ENCODE measurements at places on chromosomes 16 and 17.

- no peak for DNase-seq
These were observed 1.4 kb downstream of the TEN1 start for GRCh38 chr17:75980188-75981018.

DNA sequence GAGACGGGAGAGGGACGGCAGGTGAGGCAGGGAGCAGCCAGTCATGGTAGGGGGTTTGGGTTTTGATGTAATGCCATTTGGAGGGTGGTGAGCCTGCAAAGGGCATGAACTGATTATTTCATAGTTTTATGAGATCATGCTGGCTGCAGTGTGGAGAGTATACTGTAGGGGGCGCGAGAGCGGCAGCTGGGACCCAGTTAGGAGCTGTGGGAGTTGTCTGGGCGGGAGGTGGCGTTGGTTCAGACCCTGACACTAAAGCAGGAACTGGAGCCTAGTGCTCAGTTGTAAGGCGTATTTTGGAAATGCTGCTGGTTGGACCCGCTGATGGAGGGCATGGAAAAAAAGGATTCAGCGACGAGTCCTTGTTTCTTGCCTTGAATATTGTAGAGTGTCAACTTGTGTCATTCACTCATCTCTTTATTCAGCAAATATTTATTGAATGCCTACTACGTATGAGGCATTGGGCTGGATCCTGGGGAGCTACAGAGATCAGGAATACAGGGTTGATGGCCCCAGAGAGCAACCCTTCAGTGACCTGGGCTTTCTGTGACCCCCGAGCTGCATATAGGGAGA, 23.7 kb upstream of the KDM8 start:
- peak; percentile 95 for DNase-seq

GRCh38 chr16:79263425-79263824, 337.1 kb downstream of the MAF start:
- DNase-seq: no peak

- DNase-seq: no peak
These were observed 22.0 kb downstream of the GOSR2 start for GRCh38 chr17:46944931-46945330.

DNA sequence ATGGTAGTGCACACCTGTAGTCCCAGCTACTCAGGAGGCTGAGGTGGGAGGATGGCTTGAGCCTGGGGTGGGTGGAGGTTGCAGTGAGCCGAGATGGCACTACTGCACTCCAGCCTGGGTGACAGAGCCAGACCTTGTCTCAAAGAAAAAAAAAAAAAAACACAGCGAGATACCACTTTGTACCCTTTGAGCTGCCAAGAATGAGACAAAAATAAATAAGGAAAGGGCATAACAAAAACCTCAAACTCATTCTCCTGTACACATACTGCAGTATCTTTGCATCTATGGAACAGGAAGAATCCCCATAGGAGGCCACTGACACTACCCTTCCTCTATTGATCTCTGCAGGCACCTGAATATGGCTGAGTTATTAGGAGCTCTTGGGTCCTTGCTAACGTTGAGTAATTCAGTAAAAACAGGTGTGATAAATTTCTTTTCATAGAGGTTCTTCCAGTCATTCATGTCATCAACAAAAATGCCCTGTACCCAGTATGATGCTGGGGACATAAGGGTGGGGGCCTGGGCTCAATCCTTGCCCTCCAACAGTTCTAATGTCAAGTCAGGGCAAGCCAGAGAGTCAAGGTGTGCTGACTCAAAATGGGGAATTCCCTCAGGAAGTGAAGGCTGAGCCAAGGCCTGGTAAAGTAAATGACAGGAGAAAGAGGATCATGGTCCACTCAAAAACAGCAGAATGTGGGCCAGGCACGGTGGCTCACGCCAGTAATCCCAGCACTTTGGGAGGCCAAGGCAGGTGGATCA, 26.9 kb downstream of the RANBP10 start:
- no peak for DNase-seq

DNA sequence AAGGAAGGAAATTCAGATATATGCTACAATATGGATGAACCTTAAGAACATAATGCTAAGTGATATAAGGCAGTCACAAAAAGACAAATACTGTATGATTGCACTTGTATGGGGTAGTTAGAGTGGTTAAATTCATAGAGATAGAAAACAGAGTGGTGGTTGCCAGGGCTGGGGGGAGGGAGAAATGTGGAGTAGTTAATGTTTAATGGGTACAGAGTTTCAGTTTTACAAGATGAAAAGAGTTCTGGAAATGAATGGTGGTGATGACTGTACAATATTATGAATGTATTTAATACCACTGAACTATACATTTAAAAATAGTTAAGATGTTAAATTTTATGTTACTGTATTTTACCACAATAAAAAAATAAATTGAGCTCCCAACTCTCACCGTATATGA, 157.9 kb downstream of the TOX3 start:
- no peak for DNase-seq

DNA sequence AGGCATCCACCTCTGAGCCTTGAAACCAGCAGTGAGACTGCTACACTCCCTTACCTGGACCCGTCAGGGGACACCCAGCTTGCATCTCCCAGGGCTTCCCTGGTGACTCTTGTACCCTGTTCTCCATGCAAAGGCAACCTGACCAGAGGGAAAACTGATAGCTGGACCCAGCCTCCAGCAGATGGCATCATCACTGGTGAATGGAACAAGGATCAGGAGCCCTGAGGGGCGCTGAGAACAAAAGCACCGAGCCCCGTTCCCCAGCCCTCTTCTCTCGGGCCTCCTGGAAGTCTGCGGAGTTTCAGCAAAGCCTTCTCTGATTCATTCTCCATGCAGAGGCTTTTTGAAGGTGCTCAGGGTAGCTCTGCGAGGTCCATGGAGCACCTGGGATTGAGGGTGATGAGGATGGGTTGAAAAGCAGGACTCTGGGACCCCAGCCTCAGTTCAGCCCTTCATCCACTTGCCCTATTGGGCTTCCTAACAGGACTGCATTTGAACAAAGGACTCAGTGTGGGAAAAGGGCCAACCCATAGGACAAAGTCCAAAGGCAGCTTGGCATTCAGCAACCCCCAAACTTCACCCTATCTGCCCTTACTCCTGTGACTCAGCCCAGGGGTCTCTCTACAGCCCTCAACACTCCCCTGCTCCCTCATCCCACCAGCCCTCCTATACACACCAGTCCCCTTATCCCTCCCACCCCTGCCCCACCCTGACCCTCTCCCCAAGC, 45.0 kb upstream of the LHX1 start:
- DNase-seq: no peak

DNA sequence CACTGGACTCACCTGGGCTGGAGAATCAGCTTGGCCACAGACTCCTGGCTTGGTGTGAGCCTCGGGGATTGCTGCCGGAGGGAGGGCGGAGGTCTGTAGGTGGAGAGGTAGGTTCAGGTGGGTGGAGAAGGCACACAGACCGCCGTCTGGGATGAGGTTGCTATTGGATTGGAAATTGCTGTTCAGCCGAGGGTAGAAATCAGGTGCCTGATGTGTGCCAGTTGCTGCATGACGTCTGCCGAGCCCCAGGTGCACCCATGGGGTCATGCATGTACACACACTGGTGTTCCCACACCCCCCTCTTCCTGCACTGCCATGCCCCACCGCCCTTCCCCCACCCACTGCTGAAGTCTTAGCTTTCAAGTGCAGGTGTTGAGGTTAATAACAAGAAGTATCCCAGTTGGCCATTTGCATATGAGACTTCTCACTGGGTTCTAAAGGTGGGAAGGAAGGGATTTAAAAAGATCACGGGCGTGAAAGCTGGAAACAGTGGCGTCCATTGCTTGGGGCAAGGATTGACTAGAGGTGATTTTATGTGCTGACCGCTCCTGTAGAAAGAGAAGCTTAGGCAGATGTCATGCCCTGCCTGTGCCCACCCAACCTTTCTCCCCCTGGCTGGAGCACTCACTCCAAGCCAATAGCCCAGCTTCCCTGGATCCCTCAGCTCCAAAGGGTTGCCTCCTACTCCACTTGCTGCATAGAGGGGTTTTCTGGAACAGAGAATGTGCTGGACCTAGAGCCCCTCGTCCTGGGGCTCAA, 193.6 kb downstream of the CCDC182 start:
- no peak for DNase-seq

DNA sequence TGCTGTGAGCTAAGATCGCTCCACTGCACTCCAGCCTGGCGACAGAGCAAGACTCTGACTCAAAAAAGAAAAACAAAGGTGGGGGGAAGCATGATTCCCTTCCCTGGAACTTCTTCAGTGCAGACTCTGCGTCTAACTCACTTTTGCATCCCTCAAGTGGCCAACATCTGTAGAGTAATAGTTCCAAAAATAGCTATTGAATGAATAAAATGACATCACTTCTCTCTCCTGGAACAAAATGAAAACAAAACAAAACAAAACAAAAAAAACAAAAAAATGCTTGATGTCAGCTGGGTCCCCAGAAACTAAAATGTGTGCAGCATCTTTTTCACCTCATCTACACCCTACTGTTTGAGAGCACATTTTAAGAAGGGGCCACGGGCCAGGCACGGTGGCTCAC, 197.7 kb upstream of the NOG start:
- no peak for DNase-seq

- DNase-seq: no peak
These were observed 837 bp upstream of the PER1 start for GRCh38 chr17:8153031-8153451.

DNA sequence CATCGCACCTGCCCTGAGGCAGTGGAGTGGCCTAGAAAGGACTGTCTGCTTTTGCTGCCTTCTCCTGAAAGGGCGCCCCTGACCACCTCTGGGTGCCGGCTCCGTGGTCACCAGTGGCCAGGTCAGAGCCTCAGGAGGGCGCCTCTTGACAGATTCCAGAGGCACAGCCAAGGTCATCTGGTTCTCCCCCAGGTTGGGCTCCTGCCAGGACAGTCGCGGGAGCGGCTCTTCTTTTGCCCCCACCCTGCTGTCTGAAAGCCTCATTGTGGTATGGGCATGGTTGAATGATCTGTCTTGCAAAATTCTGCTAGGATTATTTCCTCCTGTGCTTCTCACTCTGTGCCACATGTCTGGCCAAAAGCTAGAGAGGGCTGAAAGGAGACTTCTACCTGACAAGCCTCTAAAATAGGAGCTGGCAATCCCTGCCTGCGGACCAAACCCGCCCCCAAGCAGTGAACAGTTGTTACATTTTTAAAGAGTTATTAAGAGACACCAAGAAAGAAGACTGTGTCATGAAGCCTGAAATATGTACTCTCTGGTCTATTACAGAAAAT, 82.8 kb downstream of the SNX29 start:
- DNase-seq: no peak

GRCh38 chr17:73693071-73693470, 48.8 kb upstream of the SDK2 start:
- DNase-seq: no peak

- no peak for DNase-seq
These were observed 52.3 kb upstream of the ARL6IP1 start for GRCh38 chr16:18853694-18854093.

DNA sequence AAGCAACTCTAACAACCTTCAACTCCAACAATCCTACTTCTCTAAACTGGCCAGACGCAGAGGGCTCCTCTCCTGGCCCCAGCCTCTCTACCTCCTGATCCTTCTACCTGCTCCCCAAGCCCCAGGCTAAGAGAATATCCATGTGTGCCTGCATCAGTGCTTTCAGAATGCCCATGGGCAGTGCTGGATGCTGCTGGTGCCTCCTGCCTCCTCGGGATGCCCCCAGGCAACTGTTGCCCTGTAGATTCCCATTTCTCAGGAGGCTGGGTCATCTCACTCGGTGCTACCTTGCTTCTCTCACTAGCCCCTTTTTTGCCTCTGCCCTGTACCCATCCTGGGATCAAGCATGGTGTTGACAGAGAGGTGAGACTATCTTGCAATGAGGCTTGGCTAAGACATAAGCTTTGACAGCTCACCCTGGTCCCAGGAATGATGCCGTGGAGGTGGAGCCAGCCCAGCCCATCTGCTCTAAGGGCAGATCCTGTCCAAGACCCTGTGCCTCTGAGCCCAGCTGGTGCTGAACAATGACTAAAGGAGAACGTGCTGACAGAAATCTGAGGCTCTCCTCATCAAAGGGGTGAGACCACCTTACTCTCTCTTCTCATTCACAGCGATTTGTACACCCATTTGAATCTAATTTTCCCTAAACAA, 19.4 kb upstream of the SUPT4H1 start:
- no peak for DNase-seq

- peak; percentile 30 for DNase-seq
These were observed at the start of gene USP43 for GRCh38 chr17:9644910-9645751. Gene USP43, plus strand, starts transcription at chr17:9645517. Its CDS starts 116 bp downstream, at chr17:9645633.

- no peak for DNase-seq
These were observed 18.2 kb upstream of the METTL2A start for GRCh38 chr17:62405451-62405850.

- no peak for DNase-seq
These were observed 61.6 kb downstream of the TNFRSF13B start for GRCh38 chr17:16910341-16910740.

DNA sequence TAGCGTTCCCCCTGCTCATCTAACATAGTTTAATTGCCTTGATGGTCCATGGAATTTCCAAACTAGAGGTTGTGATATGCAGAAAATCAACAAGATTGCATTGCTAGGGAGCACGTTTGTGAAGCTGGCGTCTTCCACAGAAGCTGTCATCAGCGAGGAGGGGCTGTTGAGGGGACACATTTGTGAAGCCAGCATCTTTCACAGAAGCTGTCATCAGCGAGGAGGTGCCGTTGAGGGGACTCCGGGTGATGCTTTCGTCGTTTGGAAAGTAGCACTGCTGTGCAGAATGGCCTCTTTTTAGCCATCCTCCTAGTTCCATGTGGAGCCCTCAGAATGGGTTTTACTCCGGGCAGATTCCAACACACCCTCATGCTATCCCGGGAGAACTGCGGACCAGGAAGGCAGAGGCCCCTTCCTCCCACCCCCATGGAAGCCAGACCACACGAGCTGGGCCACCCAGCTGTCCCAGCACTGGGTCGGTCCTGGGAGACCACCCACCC, 119.6 kb upstream of the CHMP6 start:
- no peak for DNase-seq

GRCh38 chr16:339680-340079, 12.8 kb downstream of the AXIN1 start:
- no peak for DNase-seq

- no peak for DNase-seq
These were observed 5.0 kb upstream of the FTSJ3 start for GRCh38 chr17:63832455-63832854.

GRCh38 chr16:84751947-84752346, 52.1 kb downstream of the USP10 start:
- peak; percentile 47 for DNase-seq

DNA sequence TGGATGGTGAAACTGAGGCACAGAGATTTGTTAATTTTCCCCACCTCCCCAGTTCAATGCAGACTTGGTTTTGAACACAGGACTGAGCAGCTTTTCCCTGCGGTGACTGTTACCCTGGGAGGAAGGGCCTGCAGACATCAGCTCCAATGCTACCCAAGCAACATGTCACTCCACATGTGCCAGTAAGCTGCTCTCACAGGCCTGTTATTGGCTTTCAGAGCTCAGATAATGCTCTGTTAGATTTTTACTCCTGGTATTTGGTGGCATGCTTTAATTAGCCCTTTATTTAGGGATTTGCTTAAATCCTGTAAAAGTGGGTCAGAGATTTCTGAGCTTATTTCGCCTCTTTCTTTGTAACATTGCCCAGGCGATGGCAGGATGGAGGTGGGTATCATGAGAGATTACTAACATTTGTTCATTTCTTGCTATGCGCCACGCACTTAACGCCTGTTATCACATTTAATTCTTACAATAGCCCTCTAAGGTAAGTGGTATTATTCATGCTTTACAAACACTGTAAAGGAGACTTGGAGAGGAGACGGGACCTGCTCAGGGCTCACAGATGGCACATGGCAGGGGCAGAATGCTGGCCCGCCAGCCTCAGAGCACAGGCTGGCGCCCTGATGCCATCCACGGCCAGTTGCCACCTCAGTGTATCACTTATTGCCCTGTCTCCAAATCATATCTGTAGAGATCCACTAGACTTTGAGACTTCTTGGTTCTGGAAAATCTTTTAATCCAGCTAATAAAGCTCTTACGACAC, 84.0 kb upstream of the CACNG5 start:
- DNase-seq: no peak

GRCh38 chr16:23080329-23080728, 68.9 kb downstream of the USP31 start:
- DNase-seq: no peak

Measured in activated CD4-positive, alpha-beta T cell treated with anti-CD3 and anti-CD28 coated beads, Interleukin-2, amount 50 U/mL, for 48 hours (primary cell).